ENCODE measurements at places on chromosomes 3 and 15. TPM values are rescaled to one million over a fixed set of nuclear protein-coding genes. Genes with fewer than 3 reads are reported as not detected.

- peak; percentile 3 for DNase-seq
These were observed 389.1 kb upstream of the SGO1 start for GRCh38 chr3:20575146-20575545.

- no peak for DNase-seq
These were observed 4.6 kb downstream of the HLTF start for GRCh38 chr3:149081772-149082171.

- peak; percentile 94 for DNase-seq
These were observed at the start of gene MFGE8 for GRCh38 chr15:88913017-88913849. MFGE8 (minus strand) TSS chr15:88913379; CDS start chr15:88913319, 60 bp downstream.

GRCh38 chr3:193872265-193872753 is 263.6 kb upstream of the HES1 start:
- no peak for DNase-seq

GRCh38 chr3:194267744-194268653 is 83.1 kb downstream of the CPN2 start:
- no peak for DNase-seq

The LRRIQ4 gene
- not detected for total RNA-seq

The SLC24A5 gene
- total RNA-seq, result not detected

The COX17 gene
- total RNA-seq, result 20.9 TPM

The FBXW12 gene
- total RNA-seq, result 0.82 TPM

All from neural progenitor cell (in vitro differentiated cells).